ENCODE measurements at places on chromosomes 3 and 15. TPM values are rescaled to one million over a fixed set of nuclear protein-coding genes. Genes with fewer than 3 reads are reported as not detected.

GRCh38 chr3:71753701-71754609 is at the start of gene GPR27:
GPR27 (plus strand) TSS chr3:71753855; CDS start chr3:71754050, 195 bp downstream.
- no peak for DNase-seq

DNA sequence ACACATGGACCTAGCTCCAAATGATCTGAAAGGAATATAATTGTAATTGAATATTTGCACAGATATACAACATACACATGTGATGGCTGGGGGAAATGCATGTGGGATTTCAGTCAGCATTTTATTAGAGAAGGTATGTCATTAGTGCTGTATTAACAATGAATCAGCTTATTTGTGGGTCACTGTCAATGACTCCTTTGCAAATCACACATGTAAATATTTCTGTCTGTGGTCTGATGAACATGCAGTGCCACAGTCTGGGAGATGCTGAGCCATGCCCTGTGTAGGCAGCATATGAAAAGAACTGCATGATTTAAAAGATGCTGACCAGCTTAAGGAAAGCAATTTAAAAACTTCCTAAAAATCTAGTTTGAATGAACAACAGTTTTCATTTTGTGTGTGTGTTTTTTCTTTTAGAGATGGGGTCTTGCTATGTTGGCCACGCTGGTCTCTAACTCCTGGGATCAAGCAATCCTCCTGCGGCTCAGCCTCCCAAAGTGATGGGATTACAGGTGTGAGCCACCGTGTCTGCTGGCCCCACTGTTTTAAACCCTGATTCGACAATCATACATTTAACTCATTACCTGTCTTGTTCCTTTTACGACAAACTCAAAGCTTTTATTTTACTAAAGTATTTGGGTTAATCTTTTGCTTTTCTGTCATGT is 803 bp upstream of the B3GNT5 start:
- DNase-seq: no peak

The MED12L gene
- total RNA-seq: 0.66 TPM

DNA sequence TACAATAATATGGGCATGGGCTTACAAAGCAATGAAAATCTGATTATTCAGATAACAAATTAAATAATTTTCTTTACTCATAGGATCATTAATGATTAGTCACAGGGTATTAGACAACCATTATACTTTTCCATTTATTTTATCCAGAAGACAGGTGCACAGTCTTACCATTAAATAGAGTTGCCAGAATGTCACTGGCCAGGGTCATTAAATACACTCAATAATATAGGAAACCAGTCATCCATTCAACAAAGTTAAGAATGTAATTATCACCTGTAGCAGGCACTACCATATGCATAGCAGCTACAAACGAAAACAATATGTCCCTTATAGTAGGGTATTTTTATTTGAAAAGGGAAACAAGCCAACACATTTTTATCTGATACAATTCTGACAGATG is 16.1 kb downstream of the ROBO1 start:
- DNase-seq: no peak

- DNase-seq: no peak
Measured at GRCh38 chr3:181690769-181691168, 21.0 kb upstream of the SOX2 start.

The ARL13B gene
- total RNA-seq: 9.3 TPM

DNA sequence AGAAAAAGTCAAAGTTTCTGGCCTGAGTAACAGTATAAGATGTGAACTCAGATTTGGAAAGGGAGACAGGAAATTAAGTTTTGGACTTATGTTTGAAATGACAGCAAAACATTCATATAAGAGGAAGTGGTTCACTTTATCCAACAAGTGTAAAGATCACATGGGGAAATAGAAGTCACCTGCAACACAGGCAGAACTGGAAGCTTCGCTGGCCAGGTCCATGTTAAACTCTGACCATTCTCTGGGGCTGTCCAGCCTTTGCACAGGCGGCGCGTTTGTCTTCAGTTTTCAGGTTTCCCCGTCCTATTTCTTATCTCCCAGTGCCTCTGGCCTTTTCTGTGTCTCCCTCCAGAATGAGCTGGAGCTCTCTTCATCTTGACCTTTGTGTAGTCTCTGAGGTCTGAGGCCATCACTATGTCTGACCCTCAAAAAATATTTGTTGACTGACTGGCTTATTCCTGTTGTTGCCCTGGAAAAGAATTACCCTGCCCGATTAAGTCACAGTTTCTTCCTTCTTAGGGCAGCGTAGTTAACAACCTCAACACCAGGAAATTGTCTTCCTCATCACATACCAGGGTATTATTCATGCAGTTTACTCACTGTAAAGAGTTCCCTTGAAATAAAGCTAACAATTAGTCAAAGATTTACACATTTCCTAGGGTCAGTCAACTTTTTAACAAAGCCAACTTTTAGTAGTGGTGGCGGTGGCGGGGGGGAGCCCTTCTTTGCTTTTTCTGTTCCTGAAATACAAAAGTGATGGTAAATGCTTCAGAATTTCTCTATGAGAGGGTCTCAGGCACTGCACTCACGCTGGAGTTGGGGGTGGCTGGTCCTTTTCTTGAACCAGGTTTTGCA is 959 bp upstream of the RASA2 start:
- DNase-seq: no peak

The RAB43 gene
- 96.9 TPM for total RNA-seq

DNA sequence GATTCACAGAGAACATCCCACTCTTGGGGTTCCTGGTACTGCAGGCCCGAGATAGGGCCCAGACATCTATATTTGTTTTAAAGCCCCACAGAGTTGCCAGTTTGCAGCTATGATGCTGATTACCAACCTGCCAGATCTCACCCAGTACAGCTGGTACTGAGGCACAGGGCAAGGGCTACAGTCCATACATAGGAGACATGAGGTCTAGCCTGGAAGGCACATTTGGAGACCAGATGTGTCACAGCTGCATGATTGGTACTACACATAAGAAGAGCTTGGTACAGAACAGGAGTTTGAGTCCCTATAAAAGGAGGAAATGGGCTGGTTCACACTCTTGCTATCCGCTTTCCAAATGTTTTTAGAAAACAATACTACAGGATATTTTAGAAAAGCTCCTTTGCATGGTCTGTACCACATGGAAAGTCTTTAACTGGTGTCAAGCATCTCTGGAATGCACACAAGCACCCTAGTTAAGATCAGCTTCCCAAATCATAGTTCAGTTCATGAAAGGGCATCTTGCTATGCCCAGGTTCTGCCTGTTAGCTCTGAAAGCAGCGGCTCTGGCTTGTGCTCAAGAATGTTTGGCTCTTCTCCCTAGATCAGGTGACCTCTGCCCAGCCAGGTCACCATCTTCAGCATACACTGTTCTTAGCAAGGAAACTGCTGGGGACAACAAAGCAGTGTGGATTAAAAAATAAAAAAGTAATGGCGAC is 20.6 kb downstream of the MTMR14 start:
- no peak for DNase-seq

DNA sequence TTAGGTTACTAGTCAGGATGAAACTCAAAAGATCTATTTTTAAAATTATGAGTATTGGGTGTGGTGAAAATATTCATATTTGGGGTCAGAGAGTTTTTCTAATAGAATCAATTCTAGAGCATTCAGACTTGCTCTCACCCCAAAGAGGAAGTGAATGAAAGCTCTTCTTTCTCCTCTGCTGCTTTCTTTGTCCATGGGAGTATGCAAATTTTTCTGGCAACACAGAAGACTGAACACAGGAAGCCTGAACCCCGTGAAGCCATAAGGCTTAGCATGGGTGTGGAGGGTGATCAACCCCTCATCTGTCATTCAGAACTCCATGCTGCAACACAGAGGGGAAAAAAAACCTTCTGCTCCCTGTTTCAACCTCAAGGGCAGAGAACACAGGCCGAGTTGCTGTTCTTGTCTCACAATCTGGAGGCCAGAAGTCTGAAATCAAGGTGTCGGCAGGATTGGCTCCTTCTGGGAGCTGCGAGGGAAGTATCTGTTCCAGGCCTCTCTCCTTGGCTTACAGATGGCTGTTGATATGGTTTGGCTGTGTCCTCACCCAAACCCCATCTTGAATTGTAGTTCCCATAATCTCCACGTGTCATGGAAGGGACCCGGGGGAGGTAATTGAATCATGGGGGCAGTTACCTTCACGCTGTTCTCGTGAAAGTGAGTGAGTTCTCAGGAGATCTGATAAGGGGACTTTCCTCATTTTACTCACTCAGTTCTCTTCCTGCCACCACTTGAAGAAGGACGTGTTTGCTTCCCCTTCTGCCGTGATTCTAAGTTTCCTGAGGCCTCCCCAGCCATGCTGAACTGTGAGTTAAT is 33.7 kb upstream of the CD47 start:
- DNase-seq: peak; percentile 52

DNA sequence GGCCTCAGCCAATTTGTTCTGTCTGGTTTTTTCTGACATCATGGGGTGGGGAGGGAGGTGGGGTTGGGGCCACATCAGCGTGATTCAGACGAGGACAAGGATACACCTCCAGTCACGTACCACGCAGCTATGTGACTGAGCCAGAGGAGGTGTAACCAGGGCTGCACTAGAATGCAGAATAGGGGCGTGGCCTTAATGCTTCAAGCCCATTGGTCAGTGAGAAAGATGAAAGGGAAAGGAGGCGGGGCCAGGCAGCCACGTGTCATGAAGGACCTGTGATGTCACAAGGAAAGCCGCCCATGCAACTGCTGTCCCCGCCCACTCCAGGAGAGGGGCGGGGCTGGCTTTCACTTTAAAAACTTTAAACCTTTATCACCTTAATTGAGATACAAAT is at the start of gene GOLGA6L2:
TSS of gene GOLGA6L2 (minus strand) at position 137 of the 394 bp plus-strand sequence. CDS start at position 75, 62 bp downstream.
- no peak for DNase-seq

DNA sequence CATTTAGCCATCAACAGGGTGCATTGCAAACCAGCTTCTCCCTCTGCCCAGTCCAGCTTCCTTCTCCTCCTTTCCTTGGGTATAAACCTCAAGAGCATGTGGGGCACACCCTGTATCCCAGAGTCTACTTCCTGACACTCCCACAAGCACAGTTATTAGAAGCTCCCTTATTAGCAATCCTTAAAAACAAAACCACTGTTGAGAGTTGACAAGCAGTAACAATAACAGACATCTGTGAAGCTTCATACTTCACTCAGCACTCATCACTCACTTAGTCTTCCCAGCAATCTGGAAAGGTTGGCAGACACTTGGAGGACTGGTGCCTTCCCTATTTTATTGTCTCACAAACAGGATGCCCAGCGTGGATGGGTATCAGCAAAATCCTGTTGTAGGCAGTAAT is 155.5 kb upstream of the PROK2 start:
- no peak for DNase-seq

The ACTC1 gene
- total RNA-seq: not detected

GRCh38 chr3:132154619-132155018 is 119.8 kb upstream of the CPNE4 start:
- DNase-seq: no peak

The TNFAIP8L3 gene
- not detected for total RNA-seq

The TGM5 gene
- not detected for total RNA-seq

- DNase-seq: peak; percentile 26
Measured at GRCh38 chr15:60649845-60650548, 171.1 kb upstream of the ICE2 start.

DNA sequence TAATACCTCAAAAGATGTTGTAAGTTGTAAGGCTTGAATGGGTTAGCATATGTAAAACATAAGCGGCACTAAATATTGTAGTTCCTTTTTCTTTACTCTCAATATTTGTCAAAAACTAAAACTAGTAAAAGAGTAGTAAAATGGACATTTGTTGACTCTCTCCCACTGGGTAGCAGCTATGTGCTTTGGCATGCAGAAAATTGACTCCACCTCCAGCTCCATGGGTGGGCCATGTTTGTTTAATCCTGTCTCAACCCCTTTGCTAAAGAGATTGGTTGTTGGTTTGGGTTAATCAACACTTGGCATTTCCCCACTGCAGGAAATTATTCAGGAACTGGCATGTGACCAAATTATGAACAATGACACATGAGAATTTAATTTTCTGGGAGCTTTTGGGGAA is 114.8 kb downstream of the EOMES start:
- DNase-seq: no peak

The KIF15 gene
- 0.82 TPM for total RNA-seq

- no peak for DNase-seq
Measured at GRCh38 chr3:84993956-84994355, 35.2 kb downstream of the CADM2 start.

The MYO1E gene
- total RNA-seq: 1.8 TPM

GRCh38 chr3:178741020-178741419 is 204.8 kb downstream of the KCNMB2 start:
- no peak for DNase-seq

DNA sequence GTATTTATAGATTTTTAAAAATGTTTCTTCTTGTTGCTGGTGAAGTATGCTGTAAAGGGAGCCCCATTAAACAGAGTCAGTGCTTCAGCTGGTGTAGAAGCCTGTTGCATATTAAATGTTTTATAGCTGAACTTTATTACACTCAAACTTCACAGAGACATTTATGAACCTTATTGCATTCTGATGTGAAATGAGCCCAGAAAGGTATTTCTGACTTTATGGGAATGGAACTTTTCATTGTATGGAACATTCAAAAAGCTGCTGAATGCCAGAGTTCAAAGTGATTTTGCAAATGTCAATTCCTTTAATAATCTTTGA is 329.3 kb upstream of the RASGRP1 start:
- no peak for DNase-seq

GRCh38 chr3:124295362-124295761 is 303.4 kb upstream of the ROPN1 start:
- no peak for DNase-seq

The CCR2 gene
- total RNA-seq: 12.1 TPM

GRCh38 chr3:122255757-122256439 is 69.2 kb upstream of the CSTA start:
- no peak for DNase-seq

DNA sequence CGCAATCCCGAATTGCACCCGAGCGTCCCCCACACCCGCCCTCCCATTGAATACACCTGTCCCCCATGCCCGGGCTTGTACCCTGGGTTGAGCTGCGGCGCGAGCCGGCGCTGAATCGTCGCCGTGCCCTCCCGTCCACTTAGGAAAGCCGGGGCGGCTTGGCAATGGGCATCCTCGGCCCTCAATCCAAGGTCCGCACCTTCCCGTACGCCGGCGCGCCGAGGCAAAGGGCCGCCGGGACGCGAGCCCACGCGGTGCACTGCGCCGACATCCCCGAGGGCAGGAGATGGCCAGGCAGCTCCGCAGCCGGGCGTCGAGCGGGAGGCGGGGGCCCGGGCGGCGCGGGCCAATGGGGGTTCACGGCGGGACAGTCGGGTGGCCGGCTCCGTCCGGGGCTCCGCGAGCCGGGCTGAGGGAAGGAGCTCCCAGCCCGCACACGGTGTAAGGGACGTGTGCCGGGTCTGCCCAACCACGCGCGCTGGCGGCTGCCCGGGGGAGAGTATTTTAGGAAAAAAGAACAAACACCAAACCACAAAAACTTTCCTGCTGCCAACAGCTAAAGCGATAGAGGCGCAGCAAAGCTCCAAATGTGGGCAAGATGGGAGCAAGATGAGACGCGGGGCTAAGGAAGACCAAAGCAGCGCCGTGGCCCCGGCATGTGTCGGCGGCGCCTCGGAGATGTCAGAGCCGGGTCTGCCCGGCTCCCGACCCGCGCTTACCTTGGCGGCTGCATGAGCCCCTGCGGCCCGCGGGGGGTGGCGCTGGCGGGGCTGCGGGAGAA is 621 bp downstream of the RGMA start:
- DNase-seq: no peak

GRCh38 chr3:30069056-30069455 is 537.3 kb upstream of the TGFBR2 start:
- DNase-seq: no peak

Measured in T-cell (primary cell).